ENCODE measurements at places on chromosomes 3 and 15. TPM values are rescaled to one million over a fixed set of nuclear protein-coding genes. Genes with fewer than 3 reads are reported as not detected.

Gene TMCO5A
- total RNA-seq = not detected

Gene UBXN7
- 5.8 TPM for total RNA-seq

Gene MST1
- 3.7 TPM for total RNA-seq

Gene P2RY13
- total RNA-seq = not detected

Gene CYP8B1
- not detected for total RNA-seq

Gene CEP97
- 4.9 TPM for total RNA-seq

Gene CHRM5
- total RNA-seq = not detected

Data from myometrial cell (primary cell).